ENCODE measurements at places on chromosomes 7 and 10. TPM values are rescaled to one million over a fixed set of nuclear protein-coding genes. Genes with fewer than 3 reads are reported as not detected.

DNA sequence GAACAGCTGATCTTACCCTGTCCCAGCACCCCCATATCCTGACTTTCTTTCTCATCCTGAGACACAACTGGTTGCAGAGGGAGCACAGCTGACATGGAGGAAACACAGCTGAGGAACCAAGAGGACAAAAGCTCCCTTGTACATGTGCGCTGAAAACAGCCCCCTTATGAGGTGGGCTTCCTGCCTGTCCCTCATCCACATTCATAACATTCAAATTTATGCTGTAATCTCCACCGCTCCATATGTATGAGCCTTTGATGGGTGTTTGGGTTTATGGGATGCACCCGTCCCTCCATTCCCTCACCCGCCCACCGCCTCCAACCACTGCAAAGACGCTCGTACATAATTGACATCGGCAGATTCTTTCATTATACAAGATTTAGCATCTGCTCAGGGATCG is 49.6 kb upstream of the BTRC start:
- no peak for DNase-seq

GRCh38 chr7:93719546-93719945 is 145.0 kb upstream of the CALCR start:
- DNase-seq: no peak

Gene HOXA10
- total RNA-seq: 0.75 TPM

GRCh38 chr7:151614019-151614418 is 94.3 kb upstream of the RHEB start:
- DNase-seq: no peak

- DNase-seq: no peak
These were observed 470.9 kb downstream of the SDK1 start for GRCh38 chr7:3771906-3772305.

- DNase-seq: no peak
These were observed 204.4 kb downstream of the DIP2C start for GRCh38 chr10:484925-485661.

GRCh38 chr10:72704117-72704516 is 12.2 kb downstream of the MCU start:
- DNase-seq: no peak

DNA sequence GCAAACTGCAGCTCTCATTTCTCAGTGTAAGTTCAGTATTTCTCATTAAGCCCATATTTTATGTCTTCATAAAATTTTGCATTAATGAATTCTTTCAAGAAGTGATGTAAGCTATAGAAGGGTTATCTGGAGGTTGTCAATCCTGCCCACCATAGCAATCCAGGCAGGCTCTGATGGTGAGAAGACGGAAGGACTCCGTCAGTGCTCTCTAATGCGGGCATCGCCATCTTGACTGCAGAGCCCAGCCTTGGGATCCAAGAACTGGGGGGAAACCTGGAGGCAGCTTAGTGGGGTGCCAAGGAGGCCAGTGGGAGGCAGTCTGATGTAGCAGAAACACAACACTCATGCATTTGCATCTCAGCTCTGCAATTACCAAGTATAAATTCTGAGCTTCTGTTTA is 707.4 kb upstream of the NRP1 start:
- no peak for DNase-seq

DNA sequence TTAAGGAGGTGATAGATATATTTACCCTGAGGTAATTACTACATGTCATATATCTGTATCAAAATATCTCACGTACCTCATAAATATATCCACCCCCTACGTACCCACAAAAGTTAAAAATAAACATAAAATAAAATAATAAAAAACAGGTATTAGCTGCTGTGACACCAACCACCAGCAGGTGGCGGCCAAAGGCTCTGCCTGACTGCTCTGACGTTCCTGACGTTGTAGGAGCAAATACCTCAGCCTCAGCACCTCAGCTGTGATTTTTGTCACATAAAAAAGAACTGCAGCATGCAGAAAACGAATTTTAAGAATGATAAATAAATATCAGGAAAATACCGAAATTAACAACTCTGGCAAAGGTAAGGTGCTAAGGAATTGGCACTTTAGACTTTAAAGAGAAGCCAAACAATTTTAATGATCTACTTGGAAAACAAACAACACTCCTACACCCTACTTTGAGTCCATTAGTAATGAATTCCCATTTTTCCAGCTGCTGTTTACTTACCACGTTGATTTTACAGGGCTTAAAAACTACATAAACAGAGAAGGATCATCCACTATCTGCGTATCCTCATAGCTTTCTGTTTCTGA is 125.4 kb upstream of the TARP start:
- peak; percentile 50 for DNase-seq

GRCh38 chr7:105027176-105027853 is 13.3 kb downstream of the KMT2E start:
- no peak for DNase-seq

Gene CLCN1
- total RNA-seq: not detected

Gene CCDC136
- total RNA-seq: 10.4 TPM

DNA sequence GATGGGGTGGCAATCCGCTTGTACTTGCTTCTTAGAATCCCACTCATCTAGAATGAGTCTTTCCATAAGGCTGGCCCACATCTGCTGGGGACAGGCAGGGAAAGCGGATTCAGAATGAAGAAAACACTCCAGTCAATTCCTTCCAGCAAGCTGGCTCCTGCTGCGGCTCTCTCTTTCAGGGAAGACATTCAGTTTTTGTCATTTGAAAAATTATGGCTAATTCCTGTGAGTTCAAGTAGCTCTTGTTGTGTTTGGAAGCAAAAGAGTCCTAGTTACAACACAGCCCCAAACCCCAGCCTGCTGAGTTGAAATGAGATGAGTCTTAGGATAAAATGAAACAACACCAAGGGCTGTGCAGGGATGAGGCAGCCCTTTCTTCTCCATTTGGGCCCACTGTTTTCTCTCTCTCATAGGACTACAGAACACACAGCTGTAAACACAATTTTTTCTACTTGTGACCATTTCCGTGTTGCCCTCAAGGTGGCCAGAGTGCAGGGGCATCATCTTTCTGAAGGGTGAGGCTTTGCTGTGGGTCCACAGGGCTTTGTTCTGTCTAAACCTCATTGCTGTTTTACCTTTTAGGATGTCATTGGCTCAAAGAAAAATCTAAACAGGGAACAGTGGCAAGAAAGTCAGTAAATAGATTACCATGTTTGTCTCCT is 90.8 kb upstream of the EEPD1 start:
- no peak for DNase-seq

Gene GRID1
- total RNA-seq: not detected

- no peak for DNase-seq
These were observed 20.9 kb downstream of the RAMP3 start for GRCh38 chr7:45178241-45179225.

DNA sequence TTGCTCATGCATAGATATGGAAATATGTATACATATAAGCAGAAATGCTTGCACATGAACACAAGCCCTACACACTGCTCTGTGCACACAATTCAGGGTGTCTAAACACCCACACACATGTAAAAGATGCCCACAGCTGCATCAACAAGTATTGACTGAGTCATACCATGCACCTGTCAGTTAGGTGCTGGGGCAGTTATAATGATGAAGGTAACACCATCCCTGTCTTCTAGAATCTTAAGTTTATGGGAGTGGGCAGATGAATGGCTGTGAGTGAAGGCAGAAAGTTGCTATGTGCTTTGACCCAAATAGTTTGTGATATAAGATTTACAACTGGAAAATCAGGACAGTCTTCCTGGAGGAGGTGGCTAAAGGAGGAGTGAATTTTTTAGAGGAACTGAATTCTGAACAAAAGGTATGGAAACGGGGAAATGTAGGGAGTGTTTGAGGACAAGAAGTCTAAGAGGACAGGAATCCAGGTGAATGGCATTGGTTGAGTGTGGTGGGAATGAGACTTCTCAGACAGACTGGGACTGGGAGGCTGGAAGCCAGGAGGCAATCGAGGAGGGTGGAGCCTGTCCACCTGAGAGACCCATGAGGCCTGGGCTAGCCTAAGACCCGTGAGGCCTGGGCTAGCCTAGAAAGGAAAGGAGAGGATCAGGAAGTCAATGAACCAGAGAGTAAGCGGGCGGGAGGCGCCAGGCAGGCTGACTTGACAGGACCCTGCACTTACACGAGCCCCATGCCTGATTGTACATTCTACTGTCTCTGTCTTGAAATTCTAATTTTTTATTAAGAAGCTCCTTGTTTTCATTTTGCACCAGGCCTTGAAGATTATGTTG is 20.7 kb downstream of the POLL start:
- no peak for DNase-seq

GRCh38 chr7:9307131-9307530 is 873.7 kb downstream of the NXPH1 start:
- DNase-seq: no peak

- DNase-seq: no peak
These were observed 312.4 kb downstream of the CACNA2D1 start for GRCh38 chr7:82131215-82131614.

Gene ITPRID1
- total RNA-seq: not detected

Gene FGFBP3
- total RNA-seq: 5.9 TPM

DNA sequence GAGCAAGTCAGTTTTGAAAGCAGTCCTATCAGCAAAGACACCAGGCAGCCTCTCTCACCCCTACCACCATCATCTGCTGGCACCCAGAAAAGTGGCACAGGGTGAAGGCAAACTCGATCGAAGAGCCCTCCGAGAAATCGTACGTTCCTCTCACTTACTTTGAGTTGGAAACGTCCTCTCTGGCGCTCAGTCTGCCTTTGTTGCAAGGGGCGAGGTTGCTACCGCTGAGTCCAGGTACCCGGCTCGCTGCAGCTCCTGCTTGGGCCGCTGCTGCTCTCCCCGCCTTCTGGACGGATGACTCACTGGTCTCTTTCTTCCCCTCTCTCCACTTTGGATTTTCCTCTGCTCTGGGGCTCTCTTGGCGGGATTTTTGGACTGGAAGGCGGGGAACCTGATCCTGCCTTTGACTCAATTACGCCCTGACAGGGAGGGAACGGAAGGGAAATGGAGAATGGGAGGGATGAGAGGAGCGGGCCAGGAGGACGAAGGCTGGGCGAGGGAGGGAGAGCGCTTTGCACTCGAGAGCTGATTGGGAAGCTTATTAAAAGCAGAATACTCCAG is at the start of gene PTN:
Gene PTN, minus strand, starts transcription at position 453 of the 561 bp plus-strand sequence. CDS start 88,760 bp downstream, outside the sequence.
- no peak for DNase-seq

Gene ZNF32
- 34.8 TPM for total RNA-seq

DNA sequence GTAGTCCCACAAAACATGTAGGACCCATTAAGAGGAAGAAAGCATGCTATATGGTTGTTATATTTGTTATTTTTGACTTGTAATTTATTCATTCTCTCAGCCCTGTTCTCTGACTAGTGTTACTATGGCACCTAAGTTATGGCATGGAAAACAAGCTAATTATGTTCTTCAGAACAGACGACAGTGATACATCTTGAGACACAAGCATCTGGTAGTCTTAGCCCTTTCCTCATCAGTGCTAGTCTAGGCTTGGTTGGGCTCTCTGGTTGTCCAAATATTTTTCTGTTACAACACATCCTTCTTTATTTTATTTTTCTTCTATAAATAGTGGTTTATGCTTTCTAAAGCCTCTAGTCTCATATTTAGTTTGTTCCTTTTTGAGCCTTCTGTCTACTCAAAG is 308.3 kb upstream of the KAT6B start:
- DNase-seq: no peak

DNA sequence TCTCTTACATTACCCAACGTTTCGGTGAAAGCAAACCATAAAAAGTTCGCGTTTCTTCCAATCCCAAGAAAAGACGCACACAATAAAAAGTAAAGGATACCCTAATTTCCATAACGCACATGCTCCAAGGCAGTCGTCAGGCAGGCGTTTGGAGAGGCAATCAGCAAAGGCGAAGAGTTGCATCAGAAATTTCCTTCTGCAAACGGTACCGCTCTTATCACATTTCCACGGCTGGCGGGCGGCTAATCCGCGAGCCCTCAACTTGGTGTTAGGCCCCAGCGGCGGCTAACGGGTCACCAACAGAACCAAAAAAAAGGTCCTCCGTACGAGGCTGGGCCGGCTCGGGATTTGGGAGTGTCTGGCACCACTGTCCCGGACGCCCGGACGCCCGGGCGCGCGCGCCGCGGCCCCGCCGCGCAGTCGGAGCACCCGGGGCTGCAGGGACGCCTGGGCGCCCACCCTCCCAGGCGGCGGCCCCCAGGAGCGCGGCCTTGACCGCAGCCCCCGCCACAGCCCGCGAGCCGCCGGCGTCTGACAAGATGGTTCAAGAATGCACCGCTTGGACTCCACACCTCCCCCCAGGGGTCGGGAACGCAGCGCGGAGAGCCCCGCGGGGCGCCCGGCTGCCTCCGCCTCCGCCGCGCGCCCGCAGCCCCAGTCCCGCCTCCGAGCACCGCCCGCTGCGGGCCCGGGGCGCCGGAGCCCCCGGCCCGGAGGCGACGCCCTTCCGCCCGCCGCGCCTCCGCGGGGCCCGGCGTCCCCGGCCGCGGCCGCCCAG is 9.8 kb upstream of the GRB10 start:
- no peak for DNase-seq

Gene NKX2-3
- not detected for total RNA-seq

- DNase-seq: no peak
These were observed 112.5 kb downstream of the MYOF start for GRCh38 chr10:93369588-93370164.

DNA sequence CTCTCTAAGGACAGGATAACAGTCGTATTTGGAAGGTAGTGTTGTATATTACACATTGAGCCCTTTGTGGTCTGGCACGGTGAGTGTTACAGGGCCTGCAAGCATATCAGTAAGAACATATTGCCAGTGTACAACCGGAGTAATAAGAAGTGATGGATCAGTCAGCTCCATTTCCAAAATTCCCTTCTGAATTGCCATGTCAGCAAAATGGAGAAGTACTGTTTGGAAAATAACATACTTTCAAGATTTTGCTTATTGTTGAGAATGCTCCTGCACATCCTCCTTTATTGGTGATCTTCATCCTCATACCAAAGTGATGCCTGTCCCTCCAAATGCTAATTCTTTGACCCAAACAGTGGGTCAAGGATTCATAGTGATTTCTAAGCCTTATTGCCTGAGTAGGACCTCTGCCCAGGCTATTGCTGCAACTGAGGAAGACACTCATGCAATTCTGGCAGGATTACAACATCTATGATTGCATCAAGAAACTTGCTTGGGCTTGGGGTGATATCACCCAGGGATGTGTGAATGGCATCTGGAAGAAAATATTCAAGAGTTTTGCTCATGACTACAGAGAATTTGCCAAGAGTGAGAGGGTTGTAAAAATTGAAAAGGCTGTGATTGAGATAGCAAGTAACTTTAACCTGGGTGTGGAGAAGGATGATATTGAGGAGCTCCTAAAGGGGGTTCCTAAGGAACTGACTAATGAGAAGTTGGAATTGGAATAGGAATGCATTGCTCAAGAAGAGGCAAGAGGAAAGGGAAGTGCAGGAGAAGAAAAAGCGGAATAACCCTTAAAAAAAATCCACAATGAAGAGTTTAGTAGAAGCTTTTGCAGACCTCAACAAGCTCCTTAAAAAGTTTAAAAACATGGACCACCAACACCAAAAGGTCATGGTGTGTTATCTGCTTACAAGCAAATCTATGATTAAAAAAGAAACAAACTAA is 452.2 kb upstream of the SORCS1 start:
- DNase-seq: no peak

DNA sequence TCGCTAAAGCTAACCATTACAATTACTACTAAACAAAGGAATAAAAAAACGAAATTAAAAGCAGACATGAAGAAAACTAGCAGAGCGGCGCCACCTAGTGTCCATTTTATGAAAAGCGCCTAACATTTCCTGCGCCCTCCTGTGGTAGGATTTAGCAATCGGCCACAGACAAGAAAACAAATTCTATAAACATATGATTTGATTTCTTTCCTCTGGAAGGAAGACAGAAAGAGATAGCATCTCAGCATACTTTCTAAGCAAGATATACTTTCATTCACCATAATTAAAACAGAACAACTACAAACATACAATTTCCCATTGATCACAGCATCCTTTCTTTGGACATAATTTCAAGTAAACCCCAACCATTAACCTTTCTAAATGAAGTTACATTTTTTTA is 337.7 kb upstream of the NPVF start:
- DNase-seq: peak; percentile 46

Gene PPP1R17
- not detected for total RNA-seq

Gene INA
- total RNA-seq: not detected

Gene HYAL4
- total RNA-seq: not detected

All from T-cell (primary cell).